ENCODE measurements at places on chromosomes 6 and 20. TPM values are rescaled to one million over a fixed set of nuclear protein-coding genes. Genes with fewer than 3 reads are reported as not detected.

HS3ST5 gene
- total RNA-seq = not detected

GRCh38 chr20:44354979-44355497 lies 461 bp upstream of the HNF4A start:
- DNase-seq = peak; percentile 82

DNA sequence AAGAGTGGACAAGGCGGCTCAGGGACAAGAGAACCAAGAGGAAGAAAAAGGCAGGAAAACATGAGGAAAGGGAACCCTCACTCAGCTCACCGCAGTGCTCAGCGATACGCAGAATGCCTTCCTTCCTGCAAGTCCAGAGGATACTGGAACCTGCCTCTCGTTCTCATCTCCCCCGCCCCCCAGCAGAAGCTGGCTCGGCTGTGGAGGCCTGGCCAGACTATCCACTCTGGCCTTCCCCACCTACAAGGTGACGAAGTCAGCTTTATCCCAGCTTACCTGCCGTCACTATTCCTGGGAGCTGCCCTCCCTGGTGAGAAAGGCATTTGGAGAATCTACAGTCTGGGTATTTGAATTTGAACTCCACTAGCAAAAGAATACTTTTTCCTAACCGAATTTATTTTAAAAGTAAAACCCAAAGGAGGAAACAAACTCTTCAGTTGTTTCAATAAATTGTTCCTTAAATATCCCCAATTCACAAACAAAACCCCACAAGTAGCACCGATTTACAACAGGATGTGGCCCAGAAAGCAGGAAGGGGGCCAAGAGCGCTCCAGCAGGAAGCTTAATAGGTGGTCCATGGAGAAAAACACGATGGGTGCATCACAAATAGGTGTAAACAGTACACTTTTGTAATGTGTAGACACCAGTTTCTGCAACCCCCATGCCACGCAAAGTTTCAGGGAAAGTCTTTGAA lies 2.1 kb upstream of the DIDO1 start:
- peak; percentile 59 for DNase-seq

GRCh38 chr20:61532736-61533135 lies 280.7 kb downstream of the CDH4 start:
- no peak for DNase-seq

GRCh38 chr6:41636833-41637193 lies 1.5 kb upstream of the MDFI start:
- peak; percentile 81 for DNase-seq

PKIB gene
- 35.3 TPM for total RNA-seq

SMLR1 gene
- total RNA-seq = 24.8 TPM

DNA sequence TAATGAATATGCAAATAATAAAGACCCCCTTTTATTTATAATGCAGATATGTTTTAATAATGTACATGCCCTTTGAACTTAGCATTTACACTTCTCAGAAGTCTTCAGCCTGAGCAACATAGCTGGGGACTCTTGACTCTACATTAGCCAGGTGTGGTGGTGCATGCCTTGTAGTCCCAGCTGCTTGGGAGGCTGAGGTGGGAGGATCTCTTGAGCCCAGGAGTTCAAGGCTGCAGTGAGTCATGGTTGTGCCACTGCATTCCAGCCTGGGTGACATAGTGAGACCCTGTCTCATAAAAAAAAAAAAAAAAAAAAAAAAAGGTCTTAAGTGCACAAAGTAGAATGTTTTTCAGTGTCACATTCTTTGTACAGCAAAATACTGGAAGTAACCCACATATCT lies 17.3 kb upstream of the MAPK13 start:
- no peak for DNase-seq

B3GAT2 gene
- not detected for total RNA-seq

CNKSR3 gene
- 34.5 TPM for total RNA-seq

DNA sequence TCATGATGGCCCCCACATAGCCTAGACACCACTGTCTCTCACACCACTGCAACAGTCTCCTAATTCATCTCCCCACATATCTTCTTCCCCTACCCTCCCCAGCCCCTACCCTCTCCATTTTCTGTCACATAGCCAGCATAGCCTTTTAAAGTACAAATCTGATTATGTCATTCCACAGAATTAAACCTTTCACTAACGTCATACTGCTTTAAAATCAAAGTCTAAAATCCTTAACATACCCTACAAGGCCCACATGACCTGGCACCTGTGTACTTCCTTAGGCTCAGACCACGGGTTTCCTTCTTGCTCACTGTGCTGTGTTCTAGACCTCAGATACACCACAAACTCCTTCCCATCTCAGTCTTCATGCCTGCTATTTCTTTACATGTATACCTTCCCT lies 5.9 kb downstream of the OSTM1 start:
- DNase-seq = no peak

DNA sequence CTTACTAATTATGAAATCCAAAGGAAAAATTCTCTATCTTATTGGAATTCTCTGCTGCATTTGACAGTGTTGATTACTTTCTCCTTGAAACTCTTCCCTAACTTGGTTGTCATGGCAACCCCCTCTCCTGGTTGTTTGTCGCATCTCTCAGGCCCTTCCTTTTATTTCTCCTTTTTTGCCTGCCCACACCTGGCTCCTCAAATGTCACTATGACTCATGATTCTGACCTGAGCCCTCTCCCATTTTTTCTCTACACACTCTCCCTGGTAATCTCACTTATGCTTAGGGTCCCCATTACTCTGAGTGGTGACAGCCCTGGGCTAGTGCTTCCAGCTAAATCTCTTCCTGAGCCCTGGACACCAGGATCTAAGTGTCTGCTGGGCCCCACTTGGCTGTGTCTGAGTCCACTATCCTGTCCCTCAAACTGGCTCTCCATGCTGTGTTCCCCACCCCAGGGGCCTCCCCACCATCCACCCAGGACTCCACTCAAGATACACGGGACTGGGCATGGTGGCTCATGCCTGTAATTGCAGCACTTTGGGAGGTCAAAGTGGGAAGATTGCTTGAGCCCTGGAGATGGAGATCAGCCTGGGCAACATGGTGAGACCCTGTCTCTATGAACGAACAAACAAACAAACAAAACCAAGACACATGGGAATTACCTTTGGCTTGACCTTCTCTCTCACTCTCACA lies 16.5 kb upstream of the NNAT start:
- DNase-seq = no peak

DNA sequence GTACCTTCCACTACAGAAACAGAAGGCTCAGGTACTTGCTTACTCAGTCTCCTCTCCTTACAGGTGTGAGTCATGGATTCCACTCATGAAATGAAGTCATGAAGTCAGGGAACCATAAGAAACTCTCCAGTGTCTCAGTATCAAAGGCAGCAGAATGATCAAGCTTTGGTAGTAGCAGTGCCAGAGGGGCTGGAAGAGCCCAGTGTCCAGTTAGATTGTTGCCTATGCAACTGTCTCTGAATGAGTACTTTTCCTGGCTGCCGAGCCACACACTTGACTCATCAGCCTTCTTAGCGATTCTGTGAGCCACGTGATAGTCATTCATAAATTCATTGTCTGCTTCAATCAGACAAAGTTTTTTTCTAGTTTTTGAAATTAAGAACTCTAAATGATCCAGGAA lies 52.2 kb upstream of the DTNBP1 start:
- no peak for DNase-seq

LZTS3 gene
- 24.3 TPM for total RNA-seq

All from Peyer's patch (tissue), 4 donors.